Activated CD8-positive, alpha-beta memory T cell treated with anti-CD3 and anti-CD28 coated beads, Interleukin-2, amount 10 ng/mL, durations not matched to agents 7 days and 5 days (primary cell): ENCODE measurements at places on chromosomes 13 and 19. TPM values are rescaled to one million over a fixed set of nuclear protein-coding genes. Genes with fewer than 3 reads are reported as not detected.
A peak's percentile ranks its signal among the peaks of the same experiment; 100 is the strongest.

GRCh38 chr13:109400624-109401257, 385.6 kb downstream of the IRS2 start:
- DNase-seq, result no peak

RNF225 gene
- 0.61 TPM for total RNA-seq

SIGLECL1 gene
- total RNA-seq, result not detected

ABHD8 gene
- 10.1 TPM for total RNA-seq

GRCh38 chr13:101946401-101946800, 455.4 kb downstream of the FGF14 start:
- DNase-seq, result no peak

- no peak for DNase-seq
These were observed 14.5 kb downstream of the LIPE start for GRCh38 chr19:42412661-42413076.

DNA sequence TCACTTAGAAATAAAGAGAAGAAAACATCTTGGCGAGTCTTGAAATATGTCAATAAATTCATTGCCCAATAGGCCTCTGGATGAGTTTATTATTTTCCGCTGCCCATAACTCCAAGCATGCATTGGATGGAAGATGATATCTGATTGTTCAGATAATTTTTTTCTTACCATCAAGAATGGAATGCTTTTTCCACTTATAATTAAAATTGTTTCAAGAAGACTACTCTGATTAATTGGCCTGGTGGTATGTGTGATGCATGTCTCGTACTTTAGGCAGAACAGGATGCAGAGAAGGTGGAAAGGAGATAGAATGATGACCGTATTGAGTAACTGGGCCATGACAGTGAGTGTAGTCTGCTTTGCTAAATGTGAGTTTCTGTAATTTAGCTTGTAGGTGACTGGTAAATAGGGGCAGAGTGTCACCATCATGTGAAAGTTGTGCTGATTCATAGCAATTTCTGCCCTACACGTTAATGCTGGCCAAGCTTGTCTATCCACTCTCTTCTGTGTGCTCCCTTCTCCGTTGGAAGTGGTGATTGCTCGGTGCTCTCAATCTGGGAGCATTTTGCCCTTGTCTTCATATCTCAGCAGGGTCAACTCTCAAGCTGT, 13.5 kb upstream of the SPATA13 start:
- no peak for DNase-seq

SIGLEC8 gene
- total RNA-seq, result not detected

NLRP7 gene
- not detected for total RNA-seq

DNA sequence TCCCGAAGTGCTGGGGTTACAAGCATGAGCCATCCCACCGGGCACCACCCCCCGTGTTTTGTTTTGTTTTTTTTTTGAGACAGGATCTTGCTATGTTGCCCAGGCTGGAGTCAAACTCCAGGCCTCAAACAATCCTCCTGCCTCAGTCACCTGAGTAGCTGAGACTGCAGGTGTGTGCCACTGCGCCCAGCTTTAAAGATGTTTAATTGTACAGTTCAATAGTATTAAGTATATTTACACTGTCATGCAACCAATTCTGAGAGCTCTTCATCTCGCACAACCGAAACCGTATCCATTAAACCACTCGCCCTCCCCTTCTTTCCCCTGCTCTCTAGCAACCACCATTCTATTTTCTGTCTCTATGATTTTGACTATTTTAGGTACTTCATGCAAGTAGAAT, 15.6 kb downstream of the NUCB1 start:
- no peak for DNase-seq

DNA sequence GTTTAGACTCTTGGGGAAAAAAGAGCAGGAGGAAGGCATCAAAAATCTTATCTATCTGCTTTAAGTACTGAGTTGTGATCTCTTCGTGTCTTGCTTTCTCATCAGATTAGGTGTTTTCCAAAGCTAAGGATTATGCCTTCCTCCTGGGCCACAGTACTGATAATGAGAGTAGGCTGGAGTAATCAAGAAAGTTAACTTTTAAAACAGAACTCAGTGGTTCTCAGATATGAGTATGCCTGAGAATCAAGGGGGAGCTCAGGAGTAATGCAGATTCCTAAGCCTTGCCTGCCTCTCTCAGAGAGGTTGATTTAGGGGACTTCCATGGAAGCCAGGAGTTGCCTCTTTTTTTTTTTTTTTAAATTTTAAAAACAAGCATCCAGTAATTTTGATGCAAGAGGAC, 23.5 kb downstream of the CDADC1 start:
- no peak for DNase-seq

DNA sequence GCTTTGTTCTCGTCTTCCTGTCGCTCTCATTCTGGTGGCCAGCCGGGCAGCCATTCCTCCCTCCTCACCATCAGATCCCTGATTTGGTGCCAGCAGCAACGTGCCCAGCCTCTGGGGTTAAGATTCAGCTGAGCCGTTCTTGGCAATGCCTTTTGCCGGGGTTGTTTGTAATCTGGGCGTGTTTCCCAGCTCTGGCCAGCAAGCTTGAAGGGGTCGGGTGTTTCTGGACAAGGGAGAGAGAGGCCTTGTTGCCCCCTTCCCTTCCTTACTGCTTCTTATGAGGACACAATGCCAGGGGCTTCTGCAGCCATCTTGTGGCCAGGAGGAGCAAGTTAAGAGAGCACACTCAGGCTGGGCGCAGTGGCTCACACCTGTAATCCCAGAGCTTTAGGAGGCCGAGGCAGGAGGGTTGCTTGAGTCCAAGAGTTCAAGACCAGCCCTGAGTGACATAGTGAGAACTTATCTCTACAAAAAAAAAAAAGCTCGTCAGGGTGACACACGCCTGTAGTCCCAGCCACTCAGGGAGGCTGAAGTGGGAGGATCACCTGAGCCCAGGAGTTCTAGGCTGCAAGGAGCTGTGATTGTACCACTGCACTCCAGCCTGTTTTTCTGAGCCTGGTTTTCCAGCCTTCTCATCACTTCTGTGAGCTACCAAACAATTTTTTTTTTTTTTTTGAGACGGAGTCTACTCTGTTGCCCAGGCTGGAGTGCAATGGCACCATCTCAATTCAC, 10.7 kb upstream of the CRTC1 start:
- DNase-seq, result no peak

DNA sequence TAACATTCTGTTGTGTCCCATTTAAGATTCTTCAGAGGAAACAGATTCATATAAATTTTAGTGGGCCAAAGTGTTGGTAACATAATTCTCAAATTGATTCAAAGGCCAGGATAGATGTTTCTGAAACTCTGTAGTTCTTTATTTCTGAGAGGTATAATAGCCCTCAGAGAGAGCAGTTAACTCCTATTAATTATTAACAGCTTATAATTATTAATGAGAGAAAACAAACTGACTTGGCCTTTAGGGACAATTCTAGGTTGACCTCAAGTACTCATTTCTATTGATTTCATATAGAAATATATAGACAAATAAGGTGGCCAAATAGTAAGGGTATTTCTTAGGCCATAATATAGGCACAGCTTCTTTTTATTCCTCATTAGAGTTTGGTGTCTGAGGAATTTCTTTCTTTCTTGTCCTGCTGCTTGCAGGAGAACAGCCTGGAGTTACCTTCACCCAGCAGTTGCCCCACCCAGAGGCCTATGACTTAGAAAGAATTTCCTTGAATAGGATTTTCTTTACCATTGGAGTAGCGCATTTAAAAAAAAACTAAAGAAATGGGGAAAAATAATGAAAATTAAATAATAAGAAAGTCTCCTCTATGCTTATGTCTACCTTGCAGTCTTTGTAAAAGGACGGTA, 1430.1 kb upstream of the SPRY2 start:
- no peak for DNase-seq

DNA sequence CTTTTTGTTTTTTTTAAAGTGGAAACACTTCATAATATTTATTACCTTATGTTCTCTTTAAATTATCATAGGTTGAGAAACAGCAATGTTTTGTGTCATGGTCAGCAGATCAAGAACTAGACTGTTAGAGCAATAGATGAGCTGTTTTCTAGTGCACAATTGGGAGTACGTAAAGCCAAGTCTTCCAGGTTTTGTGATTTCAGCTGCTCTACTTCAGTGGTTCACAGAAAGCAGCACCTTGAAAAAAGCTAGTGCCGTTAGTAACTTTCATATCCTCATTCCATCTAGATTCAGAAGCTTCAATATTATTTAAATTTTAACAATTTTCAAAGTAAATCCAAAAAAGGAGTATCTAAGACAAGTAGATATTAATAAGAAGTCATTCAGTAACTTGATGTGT, 1.9 kb downstream of the GPR18 start:
- DNase-seq, result no peak

- DNase-seq, result no peak
These were observed 3.2 kb downstream of the NAPA start for GRCh38 chr19:47511681-47512080.

DNA sequence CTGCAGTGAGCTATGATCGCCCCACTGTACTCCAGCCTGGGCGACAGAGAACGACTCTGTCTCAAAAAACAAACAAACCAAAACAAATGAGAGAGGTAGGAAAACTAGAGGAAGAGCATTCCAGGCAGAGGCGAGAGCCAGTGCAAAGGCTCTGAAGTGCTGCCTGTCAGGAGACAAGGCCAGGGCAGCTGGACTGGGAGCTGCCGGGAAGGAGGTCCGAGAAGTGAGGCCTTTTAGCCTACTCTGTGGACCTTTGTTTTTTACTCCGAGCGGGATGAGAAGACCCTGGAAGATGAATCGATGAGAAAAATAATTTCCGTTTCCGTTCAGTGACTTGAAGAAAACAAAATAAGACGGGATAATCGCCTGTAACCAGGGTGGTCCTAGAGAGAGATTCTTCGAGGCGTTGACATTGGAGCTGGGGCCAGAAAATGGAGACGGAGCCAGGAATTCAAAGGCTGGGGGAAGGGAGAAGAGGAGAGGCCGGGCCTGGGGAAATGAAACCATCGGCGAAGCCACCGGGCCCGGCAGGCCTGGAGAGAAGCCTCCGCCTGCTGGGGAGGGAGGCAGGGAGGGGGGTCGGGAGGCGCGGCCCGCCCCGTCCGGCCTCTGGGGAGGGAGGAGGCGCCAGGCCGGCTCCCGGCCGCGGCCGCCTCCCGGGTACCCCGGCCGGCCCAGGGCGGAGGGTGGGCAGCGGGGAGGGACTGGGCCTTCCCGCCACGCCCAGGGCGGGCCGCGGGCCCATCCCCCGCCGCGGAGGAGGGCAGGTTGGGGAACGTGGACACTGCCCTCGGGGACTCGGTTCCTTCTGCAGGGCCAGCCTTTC, 7.8 kb upstream of the SERTAD1 start:
- peak; percentile 73 for DNase-seq
